ENCODE measurements at places on chromosomes 2 and 18.

DNA sequence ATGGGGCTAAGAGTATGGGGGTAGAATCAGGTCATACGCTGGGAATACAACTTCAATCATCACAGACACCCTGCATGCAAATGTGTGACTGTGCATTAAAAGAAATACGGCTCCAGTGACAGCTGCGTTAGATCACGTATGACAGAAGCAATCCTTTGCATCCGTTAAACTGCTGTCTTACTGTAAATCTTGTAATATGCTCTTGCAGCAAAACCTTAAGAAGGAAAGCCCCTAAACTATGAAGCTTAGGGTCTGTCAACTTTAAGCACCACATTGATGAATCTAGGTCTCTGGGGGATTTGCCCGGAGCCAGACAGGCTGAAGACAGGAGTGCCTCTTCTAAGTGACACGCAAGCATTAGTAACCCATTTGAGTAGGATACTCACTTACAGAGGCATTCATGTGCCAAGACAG, 84.7 kb upstream of the EML6 start:
- no peak for DNase-seq

GRCh38 chr2:65992198-65992554, 442.7 kb upstream of the MEIS1 start:
- no peak for DNase-seq

GRCh38 chr2:236479814-236480213, 89.8 kb upstream of the ACKR3 start:
- DNase-seq = no peak

DNA sequence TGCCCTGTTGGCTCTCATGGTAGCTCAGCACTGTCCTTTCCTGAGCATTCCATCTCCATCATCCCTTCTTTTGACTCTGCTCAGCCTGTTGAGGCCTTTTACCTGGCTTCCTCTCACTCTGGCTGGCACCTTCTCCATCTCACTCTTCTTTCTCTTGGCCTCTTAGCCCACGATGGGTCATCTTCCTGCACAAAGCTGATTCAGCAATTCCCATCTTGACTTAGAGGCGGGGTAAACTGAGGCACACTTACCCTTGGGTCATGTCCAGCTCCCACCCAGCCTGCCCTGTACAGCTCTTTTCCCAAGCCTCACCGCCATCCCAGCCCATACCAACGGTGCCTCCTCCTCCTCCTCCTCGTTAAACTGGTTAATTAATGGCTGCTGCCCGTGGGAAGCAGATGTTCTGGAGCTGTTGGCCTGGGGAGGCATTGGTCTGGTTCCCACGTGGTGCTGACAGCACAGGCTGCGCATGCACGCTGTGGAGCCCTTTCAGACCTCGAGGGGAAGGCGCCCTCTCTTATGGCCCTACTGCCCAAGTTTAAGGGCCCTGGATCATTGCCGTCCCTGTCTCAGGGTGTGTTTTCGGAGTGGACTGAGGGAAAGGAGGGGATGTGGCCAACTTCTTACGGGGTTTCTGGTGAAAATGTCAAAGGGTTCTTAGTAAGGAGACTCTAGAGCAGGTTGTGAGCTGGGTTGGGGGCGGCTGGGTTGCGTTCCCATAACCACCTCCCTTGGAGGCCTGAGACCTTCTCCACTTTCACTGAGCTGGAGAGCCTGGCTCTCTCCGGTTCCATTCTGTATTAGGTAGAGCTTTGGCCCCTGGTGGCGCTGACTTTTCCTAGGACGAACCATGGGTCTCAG, 10.9 kb downstream of the WNT10A start:
- DNase-seq = no peak

GRCh38 chr2:44945676-44946371, 4.3 kb downstream of the SIX3 start:
- no peak for DNase-seq

GRCh38 chr2:138175066-138175465, 210.8 kb downstream of the HNMT start:
- no peak for DNase-seq

- no peak for DNase-seq
Observed at GRCh38 chr2:96449637-96450036, 55.5 kb downstream of the NEURL3 start.

DNA sequence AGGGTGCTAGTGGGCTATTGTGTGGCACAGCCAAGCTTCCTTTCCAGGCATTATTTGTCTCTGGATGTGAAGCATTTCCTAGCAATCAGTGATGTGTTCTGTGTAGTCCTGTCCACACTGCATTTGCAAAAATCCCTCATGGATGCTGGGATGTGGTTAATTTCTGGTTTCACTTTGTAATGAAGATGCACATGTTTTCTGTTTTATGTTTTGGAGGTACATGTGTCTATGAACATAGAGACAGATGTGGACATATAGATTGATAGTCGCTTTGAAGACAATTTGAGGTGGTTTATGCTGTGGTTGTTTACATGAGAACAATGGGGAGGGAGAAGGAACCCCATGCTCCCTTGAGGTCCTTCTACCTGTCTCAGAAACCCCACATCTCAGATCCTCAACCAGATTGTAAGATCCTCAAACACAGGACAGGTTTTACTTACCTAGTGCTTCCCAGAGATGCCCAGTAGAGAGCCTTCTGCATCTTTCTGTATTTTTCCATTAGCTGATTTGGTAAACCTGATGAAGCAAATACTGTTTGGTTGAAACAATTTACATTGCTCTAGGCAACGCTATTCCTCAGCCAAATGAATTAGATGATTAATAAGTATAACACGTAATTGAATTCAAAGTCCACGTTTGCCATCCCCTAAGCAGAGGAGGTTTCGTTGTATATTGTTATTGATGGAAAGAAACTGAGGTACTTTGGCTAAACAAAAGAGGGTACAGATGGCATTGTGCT, 204.4 kb downstream of the SPP2 start:
- DNase-seq = no peak

DNA sequence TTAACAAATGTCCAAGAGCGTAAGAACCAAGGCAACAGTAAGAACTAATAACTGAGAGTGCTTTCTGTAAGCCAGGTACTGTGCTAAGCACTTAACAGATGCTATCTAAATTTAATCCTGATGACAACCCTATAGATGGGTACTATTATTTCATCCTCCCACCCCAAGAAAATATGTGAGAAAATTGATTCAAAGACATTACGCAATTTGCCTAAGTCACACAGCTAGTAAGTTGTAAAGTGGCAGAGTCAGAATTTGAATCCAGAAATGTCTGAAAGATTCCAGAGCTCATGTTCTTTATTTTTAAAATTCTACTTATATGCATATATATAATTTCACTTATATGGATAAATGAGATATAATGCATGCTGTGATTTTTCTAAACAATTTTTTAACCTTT, 10.1 kb downstream of the LDAH start:
- DNase-seq = no peak

DNA sequence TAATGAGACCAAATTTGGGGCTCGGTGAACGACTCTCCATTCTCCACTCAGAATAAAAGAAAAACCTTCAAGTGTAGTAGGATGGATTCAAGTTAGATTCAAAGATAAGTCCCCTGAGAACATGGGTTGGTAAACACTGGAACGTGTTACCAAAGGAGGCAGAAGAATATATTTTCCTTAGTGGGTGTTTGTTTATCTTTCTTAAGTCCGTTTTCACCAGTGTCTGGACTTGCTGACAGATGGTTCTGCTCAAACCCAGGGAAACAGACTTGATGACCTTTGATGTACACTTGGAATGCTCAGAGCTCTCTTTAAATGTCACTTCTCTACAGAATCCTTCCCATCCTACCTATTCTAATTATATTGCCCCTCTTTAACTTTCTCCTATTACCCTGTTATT, 310.3 kb upstream of the ZNF521 start:
- DNase-seq = no peak

DNA sequence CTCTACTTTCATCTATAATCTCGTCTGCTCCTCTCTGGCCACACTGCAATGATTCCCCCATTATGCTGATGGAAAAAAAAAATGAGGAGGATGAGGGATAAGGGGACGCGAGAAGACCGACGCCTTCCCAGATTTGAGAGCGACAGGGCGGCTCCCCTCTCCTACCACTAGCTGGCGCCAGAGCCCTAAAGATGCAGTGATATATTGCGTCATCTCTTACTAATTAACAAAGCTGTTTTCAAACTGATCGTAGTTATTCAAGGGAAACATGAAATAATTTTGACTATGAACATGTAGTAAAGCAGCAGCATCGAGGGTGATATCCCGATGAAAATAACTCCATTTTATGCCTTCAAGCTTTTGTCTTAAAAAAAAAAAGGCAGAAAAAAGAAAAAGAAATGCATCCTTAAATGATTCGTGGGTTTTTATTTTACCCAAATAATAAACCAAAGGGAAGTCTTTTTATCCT, 48.0 kb upstream of the HNRNPA3 start:
- DNase-seq = peak; percentile 89

GRCh38 chr18:51833850-51834249, 506.1 kb upstream of the DCC start:
- no peak for DNase-seq

GRCh38 chr2:238326801-238327365, 6.6 kb downstream of the TRAF3IP1 start:
- no peak for DNase-seq

DNA sequence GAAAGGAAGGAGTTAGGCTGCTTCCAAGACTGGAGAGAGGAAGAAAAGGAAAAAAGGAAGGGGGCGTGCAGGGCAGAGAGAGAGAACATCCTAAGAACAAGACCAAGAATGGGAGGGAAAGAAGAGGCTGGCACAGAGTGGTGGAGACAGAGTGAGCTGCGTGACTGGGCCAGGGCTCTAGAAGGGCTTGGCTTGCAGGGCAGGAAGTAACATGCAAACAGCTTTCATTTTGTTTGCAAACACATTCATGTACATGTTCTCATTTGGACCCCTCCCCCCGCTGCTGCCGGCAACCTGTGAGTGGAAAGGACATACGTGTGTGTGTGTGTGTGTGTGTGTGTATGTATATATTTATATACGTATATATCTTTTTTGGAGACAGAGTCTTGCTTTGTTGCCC, 46.8 kb upstream of the DNMT3A start:
- DNase-seq = no peak

DNA sequence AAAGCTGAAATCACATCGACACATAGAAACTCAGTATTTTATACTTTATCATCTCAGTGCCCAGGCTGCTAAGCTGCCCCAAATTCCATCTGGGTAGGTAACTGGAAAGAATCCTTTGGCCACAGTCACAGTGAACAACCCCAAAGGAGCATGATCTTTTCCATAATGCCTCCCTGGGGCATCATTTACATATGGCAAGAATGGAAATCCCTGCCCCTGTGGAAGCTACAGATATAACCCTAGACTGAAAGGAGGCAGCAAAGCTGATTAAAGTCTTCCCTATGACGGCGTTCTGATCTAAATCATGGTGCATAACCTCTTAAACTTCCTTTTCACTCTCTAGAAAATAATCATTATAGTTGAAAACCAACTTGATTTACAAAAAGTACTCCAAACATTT, 41.5 kb downstream of the MAP3K19 start:
- no peak for DNase-seq

- DNase-seq = no peak
Observed at GRCh38 chr2:7829241-7829640, 852.6 kb upstream of the ID2 start.

DNA sequence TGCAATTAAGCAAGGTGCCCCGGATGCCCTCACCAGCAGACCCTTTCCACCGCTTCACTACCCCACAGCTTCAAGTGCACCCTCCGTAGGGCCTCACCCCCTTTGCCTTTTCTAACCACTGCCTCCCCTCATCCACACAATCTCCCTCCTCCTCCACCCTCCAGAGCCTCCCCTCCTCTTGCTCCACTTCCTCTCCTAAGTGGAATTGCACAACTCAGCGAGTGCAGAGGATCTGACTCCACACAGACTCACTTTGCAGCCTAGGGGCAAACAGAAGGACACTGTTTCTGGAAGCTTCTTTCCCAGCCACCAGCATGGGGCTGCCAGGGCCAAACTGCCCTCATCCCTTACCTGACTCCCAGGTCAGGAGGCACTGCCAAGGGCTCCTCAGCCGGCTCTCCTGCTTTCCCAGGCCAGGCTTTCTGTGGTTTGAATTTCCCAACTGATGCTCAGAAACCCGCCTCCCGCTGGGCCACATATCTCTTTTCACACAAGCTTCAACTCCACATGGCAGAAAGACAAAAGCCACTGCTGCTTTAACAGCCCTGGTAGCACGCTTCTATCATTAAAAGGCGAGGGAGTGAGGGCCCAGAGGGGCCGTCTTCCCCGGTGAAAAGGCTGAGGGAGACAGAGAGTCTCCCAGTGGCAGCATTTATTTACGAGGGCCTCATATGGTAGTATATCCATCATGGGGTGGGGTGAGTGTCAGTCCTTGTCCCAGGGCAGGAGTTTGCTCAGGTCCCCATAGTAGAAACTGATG, 74.7 kb upstream of the MGAT4A start:
- DNase-seq = no peak

- DNase-seq = no peak
Observed at GRCh38 chr2:22822835-22823234, 562.1 kb upstream of the KLHL29 start.

DNA sequence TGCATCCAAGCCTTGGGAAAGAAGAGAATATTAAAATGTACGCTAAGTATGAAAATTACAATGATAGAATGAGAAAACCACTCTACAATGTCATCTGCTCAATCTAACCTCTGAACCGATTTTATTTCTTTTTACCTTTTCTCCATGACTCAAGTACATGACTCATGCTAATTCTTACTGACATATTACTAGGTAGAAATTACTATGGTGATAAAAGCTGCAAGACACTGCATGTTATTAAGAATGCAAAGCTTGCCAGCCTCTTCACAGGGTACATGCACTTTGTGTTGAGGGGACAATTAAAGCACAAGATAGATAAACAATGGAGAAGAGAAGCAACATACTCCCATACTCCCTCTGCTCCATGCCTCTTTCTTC, 20.7 kb downstream of the SFT2D3 start:
- DNase-seq = no peak

DNA sequence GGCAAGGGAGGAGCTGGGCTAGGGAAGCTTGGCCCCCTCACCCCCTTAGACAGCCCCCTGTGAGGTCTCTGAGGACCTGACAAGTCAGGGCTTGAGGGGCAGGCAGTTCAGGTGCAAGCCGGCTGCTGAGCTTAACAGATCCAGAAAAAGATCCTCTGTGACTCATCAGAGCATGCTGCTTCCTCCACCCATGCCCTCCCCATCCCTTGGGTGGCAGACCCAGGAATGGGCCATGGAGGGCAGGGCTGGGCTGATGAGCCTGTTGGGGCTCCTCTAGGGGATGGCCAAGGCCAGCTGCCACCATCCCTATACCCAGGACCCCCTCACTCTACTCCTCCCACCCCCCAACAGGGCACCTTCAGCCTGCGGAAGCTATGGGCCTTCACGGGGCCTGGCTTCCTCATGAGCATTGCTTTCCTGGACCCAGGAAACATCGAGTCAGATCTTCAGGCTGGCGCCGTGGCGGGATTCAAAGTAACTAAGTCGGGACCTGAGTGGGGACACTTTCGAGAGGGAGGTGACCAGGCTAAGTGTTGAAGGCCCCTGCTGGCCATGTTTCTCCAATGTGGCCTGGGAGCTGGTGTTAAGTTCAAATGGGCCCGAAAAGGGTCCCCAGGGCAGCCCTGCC, 1.9 kb downstream of the SLC11A1 start:
- DNase-seq = no peak

GRCh38 chr2:184041077-184041476, 557.3 kb upstream of the ZNF804A start:
- DNase-seq = no peak

All from NCI-H1930 (cell line).